ENCODE measurements at places on chromosomes 11 and 22.

GRCh38 chr11:118744046-118744445, 46.9 kb downstream of the DDX6 start:
- DNase-seq, result peak; percentile 44

GRCh38 chr11:60993615-60994014, 22.1 kb downstream of the CD6 start:
- no peak for DNase-seq

DNA sequence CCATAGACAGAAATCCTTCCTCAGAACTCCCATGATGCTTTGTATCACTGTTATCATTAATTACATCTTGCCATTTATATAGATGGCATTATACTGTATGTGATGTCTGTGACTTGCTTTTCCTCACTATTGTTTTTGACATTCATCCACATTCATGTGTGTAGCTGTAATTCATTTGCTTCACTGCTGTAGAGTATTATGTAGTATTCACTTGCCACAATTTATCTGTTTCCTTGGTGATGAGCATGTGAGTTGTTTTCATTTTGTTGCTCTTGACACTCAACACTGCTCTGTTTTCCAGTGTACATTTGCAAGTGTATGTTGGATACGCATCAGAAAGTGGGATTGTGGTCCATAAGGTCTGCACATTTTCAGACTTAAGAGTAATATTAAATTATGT, 328.6 kb upstream of the C11orf87 start:
- no peak for DNase-seq

DNA sequence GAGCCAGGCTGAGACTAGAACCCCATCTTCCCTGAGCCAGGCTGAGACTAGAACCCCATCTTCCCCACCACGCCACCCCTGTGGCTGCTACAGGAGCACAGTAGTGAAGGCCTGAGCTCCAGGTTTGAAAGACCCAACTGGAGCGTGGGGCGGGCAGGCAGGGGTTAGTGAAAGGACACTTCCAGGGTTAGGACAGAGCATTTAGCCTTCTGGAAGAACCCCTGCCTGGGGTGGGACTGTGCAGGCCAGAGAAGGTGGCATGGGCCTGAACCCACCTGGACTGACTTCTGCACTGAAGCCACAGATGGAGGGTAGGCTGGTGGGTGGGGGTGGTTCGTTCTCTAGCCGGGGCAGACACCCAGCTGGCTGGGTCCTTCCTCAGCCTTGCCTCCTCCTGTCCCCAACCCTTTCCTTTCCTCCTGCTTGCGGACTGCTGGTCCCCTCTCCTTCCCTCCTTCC, 24.1 kb downstream of the SUN2 start:
- DNase-seq, result no peak

GRCh38 chr11:12983336-12983735, 25.8 kb upstream of the RASSF10 start:
- no peak for DNase-seq

DNA sequence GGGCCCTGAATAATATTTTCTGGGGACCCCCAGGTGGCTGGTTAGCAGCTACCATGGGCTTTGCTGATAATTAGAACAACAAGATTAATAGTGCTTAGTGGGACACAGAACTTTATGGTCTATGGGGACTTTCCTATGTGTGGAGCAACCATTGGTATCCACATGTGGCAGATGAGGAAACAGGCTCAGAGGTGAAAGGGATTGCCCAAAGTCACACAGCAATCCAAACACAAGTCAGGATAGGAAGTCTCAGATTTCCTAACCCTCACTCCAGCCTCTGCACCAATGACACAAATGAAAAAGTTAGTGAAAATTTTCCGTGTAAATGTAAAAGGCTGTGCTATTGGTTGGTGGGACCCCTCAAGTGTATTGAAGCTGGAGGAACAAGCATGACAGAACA, 15.3 kb upstream of the SLCO2B1 start:
- DNase-seq, result no peak

GRCh38 chr11:20652150-20652806, 17.1 kb upstream of the NELL1 start:
- no peak for DNase-seq

- peak; percentile 15 for DNase-seq
Observed at GRCh38 chr11:18171377-18172000, 1.1 kb upstream of the MRGPRX4 start.

- DNase-seq, result no peak
Observed at GRCh38 chr22:49057910-49058309, 769.8 kb downstream of the BRD1 start.

- peak; percentile 62 for DNase-seq
Observed at GRCh38 chr11:13955971-13956421, 6.5 kb upstream of the SPON1 start.

DNA sequence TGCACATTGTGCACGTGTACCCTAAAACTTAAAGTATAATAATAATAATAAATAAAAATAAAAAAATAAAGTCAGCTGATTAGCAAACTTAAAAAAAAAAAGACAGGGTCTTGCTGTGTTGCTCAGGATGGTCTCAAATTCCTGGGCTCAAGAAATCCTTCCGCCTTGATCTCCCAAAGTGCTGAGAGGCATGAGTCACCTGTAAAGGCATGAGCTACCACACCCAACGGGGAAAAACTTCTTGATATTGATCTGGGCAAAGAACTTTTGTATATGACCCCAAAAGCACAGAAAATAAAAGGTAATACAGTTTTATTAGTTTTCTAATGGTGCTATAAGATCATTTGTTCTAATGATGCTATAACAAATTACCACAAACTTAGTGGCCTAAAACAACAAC, 46.1 kb downstream of the ENTHD1 start:
- DNase-seq, result no peak

DNA sequence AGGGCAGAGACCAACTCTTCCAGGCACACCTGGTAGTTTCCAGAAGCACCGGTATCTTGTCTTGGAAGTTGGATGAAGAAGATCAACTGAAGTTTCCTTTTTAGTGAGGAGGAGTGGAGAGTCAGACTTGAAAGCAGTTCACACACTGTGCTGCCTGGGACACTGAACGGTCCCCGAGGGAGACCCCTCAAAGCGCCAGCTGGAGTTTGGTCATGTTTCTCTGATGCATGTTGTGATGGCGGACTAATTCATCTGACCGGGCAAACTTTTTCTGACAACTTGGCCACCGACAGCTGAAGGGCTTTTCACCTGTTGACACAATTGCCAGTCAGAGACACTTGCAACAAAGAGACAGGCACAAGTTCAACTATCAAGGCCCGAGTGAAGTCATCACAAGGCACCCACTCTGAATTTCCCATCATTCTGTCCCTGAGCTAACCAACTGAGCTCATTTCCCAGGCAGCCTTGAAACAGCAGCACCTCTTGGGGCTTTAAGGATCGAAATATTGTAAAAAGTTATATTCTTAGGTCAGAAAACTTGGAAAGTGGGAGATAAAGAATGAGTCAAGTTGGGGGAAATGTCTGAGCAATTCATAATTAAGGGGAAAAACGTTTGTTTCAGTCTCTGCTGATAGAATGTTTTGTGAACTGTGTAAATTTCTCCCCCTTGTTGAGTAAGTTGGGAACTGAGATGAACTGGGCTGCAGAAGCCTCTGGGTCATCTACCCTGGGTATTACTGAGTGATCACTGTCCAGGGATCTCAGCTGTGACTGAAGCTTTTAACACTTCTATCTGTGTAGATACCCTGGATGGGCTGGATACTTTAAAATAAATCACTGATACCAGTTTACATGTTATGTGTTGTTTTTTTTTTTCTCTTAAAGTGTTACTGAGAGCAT, 46.2 kb downstream of the WT1 start:
- DNase-seq, result no peak

DNA sequence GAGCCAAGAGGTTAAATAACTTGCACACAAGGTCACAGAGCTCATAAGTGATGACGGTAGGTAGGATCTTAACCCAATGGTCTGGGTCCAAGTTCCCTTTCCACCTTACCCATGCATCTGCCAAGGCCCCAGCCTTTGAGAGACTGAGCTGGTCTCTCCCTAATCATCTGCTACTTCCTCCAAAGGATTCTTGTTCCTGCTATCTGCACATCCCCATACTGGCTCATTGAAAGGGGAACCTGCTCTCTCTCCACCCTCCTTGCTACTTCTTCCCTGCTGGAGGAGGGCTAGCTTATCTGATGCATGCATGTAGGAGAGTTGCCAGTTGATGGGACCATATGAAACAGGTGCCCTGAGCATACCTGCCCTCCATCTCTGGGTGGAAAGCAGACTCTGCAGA, 47.7 kb downstream of the COMMD9 start:
- no peak for DNase-seq

GRCh38 chr11:72230764-72231365, 6.3 kb downstream of the INPPL1 start:
- no peak for DNase-seq

- no peak for DNase-seq
Observed at GRCh38 chr22:22553141-22553540, 5.9 kb downstream of the PRAME start.

- peak; percentile 40 for DNase-seq
Observed at GRCh38 chr22:27149921-27150543, 492.6 kb downstream of the MIAT start.

DNA sequence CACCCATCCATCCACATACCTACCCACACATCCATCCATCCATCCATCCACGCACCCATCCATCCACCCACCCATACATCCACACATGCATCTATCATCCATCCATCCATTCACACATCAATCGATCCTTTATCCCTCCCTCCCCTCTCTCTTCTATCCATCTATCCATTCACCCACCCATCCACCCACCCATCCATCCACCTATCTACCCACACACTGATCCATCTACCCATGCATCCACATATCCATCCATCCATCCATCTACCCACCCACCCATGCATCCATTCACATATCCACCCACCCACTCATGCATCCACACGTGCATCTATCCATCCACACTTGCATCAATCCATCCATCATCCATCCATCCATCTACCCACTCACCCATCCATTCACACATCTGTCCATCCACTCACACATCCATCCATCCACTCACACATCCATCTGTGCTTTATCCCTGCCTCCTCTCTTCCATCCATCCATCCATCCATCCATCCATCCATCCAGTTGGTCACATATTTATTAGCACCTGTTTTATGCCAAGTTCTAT, 366.1 kb downstream of the CTTN start:
- no peak for DNase-seq

DNA sequence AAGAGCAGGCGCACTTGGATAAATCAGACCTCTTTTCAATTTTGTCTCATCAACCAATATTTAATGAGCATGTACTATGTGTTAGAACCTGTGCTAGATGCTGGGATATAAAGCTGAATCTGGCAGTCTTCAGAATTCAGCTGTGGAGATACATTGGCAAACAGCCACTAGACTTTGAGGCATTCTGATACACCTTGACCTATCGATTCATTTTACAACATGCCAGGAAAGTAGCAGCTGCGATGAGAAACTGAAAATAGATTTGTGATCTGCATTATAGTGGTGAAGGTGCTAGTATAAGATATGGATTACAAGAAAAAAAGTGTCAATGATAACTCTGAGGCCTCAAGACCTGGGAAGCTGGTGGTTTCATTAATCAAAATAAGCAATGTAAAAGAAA, 1338.1 kb upstream of the TENM4 start:
- no peak for DNase-seq

GRCh38 chr11:67506426-67507051, 1.4 kb upstream of the PITPNM1 start:
- no peak for DNase-seq

DNA sequence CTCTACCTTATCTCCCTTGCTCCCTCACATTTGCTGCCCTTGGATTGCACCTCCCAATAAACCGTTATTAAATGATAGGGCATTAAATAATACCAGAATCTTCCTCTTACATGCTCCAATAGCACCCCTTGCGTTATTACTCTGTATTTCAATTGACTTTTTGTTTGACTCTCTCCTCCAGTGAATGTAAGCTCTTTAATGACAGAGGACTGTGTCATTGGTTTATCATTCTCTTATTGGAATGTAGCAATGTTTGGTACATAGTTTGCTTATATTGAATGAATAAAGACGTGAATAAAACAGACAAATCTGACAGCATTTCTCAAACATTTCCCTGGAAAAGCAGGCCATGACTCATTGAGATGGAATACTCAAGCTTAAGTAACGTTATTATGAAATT, 8.7 kb upstream of the MPEG1 start:
- DNase-seq, result peak; percentile 84

DNA sequence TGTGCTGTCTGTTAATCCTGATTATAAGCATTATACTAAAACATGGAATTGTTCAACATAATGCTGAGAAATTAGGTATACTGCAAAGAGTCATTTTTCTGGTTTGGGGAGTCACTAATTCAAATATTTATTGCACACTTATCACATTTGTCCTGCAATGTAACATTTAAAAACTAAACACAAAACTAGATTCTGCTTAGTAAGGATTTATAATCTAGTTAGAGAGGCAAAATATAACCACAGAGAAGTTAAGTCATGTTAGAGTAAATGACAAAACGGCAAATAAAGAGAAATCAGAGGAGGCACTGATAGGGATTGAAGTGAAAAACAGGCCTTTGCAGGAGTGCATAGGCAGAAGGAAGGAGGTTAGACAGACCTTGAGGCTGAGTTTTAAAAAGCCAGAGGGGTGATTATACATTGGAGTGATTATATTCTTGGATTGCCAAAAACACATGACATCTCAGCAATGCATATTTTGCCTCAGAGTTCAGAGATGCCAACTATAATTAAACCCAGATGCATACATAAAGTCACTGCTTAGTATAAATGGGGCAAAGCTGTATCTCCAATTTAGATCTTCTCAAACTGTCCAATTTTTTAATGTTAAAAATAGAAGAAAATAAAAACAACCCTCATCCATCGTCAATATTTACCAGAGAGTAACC, 49.7 kb downstream of the CCDC34 start:
- DNase-seq, result peak; percentile 86

GRCh38 chr22:37802310-37803194, 5.2 kb upstream of the GCAT start:
- DNase-seq, result peak; percentile 59

GRCh38 chr22:47673557-47673956, 911.1 kb downstream of the TBC1D22A start:
- DNase-seq, result no peak

- peak; percentile 77 for DNase-seq
Observed at GRCh38 chr22:33853200-33854097, 66.8 kb downstream of the LARGE1 start.

DNA sequence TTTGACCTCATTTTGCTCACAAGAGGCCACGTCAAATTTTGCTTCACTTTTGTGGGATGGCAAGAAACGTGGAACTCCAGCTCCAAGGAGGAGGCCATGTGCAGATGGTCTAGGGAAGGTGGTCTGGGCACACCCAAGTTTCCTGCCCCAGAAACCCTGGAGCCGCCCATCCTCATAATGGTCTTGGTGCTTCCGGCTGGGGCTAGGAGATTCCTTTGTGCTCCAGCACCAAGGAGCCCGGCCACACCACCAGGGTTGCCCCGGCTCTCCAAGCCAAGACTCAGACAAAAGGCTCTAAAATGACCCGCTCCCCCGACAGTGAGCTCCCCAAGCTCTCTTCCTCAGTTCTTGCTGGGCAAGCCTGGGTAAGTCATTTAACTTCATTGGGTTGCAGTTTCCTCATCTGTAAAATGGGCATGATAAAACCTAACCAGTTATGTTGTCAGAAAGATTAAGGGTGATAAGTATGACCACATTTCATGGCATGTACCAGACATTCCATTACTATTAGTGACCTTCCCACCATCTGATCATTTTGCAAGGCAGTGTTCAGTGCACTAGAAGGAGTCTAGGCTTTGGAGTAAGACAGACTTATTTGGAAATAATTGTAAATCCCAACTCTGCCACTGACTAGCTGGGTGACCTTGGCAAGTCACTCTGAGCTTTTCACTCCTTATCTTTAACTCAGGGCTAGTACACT, 23.3 kb downstream of the DKK3 start:
- DNase-seq, result peak; percentile 91

GRCh38 chr22:23216461-23217170, 36.3 kb downstream of the BCR start:
- no peak for DNase-seq

GRCh38 chr11:61794579-61794978, 1.9 kb downstream of the FEN1 start:
- no peak for DNase-seq
